ENCODE measurements at places on chromosomes 3 and 15.

DNA sequence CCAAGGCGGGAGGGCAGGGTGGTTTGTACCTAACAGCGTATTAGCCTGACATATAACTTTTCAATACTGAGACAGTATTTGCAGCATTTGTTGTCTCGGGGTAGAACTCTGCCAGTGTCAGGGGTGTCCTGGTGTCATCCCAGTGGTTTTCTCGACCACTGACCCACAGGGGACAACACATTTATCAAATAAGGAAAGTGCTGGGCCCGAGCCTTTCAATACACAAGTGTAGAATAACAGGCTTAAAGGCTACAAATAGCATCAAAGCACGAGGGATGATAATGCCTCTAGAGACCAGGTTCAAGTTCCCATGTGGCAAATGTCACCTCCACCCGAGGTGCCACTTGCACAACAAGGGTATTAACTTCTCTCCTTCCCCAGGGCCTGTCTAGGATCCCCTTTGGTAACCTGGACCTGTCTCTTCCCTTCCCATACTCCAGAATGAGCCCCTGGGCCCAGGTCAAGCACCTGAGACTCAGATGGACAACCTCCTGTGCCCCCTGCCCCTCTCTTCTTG lies 9.5 kb upstream of the SLC6A6 start:
- no peak for DNase-seq

DNA sequence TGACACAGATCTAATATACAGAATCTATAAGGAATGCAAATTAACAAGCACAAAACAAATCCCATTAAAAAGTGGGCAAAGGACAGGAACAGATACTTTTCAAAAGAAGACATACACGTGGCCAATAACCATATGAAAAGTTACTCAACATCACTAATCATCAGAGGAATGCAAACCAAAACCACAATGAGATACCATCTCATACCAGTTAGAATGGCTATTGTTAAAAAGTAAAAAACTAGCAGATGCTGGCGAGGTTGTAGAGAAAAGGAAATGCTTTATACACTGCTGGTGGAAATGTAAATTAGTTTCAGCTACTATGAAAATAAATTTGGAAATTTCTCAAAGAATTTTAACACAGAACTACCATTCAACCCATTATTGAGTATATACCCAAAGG lies 50.7 kb downstream of the ADAMTS17 start:
- DNase-seq, result no peak

- DNase-seq, result no peak
Measured at GRCh38 chr3:154137036-154137435, 15.8 kb downstream of the ARHGEF26 start.

- DNase-seq, result no peak
Measured at GRCh38 chr3:37286569-37286968, 112.2 kb upstream of the LRRFIP2 start.

DNA sequence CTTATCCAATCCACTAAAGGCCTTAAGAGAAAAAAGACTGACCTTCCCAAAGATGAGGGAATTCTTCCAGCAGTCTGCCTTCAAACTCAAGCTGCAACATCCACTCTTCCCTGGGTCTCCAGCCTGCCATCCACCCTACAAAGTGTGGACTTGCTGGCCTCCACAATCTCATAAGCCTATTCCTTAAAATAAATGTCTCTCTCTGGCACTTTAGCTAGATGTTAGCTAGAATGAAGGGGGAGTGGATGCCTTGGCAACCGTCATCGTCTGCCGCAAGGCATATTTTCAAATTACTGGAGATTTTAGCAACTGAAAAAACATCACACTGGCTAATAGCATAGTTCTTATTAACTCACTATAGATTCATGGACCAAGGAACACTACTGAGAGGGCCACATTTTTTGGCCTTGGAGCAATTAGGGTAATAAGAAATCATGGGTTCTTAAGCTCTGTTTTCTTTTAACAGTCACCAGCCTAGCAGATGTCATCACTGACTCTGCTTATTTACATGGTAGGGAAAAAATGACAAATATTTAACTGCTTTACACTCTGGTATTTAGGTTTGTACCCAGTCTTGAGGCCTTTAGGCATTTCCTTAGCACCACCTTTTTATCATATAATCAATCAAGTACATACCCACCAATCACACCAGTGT lies 245.3 kb downstream of the MYRIP start:
- DNase-seq, result no peak

GRCh38 chr3:100761951-100762350 lies 52.7 kb downstream of the TFG start:
- DNase-seq, result no peak

DNA sequence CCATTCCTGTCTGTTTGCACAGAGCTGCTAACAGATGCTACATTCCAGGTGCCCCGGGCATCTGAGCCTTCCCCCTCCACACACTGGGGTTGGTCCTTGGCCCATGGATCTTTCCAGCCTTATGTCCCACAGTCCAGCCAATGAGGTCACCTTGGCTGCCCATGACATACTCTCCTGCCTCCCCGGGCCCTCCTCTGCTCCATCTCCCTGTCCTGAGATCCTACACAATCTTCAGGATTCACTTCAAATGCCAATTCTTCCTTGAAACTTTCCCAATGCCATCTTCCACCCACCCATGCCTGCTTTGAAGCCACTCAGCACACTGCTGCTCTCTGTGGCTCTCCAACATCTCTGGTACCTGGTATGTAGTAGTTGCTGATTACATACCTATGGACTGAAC lies 4.3 kb downstream of the CHRNA3 start:
- no peak for DNase-seq

- DNase-seq, result no peak
Measured at GRCh38 chr3:189430166-189430565, 201.0 kb upstream of the TP63 start.

- DNase-seq, result no peak
Measured at GRCh38 chr3:146747928-146748327, 142.8 kb upstream of the PLSCR5 start.

GRCh38 chr3:34852844-34853439 lies 786.4 kb upstream of the ARPP21 start:
- DNase-seq, result no peak

DNA sequence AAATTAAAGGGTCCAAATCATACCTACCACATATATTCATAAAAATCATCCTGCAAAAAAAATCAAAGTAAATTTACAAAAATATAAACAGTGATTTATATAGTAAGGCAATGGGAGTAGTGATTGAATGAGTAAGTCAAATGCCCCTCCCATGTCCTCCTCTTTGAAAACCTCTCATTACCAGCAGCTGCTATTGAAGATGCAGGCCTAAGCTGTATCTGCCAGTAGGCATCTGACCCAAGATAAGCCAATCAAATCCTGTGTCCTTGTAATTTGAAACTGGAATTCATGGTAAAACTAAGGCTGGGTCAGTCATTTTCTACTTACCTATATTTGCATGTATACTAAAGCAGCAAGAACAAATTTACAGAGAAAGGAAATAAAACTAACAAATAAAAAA lies 60.4 kb upstream of the POU1F1 start:
- no peak for DNase-seq

DNA sequence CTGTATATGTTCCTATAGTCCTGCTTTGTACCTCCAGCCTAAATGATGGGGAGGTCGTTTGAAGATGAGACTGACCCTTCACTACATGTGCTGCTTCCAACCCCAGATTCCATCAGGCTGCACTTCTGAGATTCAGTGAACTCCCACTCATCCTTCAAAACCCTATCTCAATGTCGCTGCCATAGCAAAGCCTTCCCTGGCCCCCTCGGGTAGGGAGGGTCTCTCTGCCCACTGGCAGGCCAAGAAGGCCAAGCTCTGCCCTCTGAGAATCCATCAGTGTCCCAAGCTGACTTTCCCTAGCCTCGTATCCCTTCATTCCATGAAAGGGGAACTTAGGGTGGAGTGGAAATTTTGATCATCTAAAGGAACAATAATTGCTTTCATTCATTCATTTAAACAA lies 35.4 kb downstream of the TPRA1 start:
- DNase-seq, result no peak

DNA sequence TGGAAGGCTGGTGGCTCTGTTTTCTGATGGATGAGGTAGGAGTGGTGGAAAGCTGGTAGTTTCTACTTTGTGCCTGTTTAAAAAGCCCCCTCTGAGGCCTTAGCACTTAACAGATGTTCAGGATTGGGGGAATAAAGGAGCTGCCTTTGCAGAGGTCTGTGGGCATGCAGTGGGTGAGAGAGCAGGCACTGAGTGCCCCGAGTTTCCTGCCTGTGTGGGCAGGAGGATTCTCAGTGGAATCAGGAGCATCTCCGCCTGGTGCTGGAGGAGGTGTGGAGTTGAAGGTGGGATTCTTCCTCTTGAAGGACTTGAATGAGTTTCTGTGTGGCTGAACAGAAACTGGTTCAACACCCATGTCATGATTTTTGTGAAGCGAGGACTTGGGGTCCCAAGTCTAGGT lies 74.3 kb downstream of the IGF1R start:
- DNase-seq, result no peak

DNA sequence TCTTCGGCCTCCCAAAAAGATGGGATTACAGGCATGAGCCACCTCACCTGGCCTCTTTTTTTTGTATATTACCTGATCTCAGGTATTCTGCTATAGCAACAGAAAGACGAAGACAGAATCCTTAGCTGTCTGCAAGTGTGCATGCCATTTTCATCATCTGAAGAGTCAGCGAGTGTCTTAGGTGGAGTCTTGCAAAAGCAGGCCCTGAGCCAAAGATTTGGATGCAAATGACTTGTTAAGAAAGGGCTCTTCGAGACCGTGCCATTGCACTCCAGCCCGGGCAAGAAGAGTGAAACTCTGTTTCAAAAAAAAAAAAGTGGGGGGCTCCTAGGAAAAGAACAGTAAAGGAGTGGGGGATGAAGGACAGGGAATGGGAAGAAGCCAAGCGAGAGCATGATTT lies 10.2 kb upstream of the TRIM69 start:
- no peak for DNase-seq

DNA sequence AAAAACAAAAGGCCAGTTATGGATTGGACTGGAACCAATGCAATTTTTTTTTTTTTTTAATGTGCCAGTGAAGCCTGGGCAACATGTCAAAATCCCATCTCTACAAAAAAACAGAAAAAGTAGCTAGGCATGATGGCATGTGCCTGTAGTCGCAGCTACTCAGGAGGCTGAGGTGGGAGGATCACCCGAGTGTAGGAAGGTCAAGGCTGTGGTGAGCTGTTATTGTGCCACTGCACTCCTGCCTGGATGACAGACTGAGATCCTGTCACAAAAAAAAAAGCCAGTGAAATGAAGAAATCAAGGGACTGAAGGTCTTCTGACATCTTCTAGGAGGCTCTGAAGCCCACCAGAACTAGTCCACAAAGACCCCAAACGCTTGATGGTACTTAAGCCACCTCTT lies 101.2 kb downstream of the IQSEC1 start:
- DNase-seq, result no peak

- DNase-seq, result no peak
Measured at GRCh38 chr15:95152741-95153140, 921.4 kb downstream of the MCTP2 start.

DNA sequence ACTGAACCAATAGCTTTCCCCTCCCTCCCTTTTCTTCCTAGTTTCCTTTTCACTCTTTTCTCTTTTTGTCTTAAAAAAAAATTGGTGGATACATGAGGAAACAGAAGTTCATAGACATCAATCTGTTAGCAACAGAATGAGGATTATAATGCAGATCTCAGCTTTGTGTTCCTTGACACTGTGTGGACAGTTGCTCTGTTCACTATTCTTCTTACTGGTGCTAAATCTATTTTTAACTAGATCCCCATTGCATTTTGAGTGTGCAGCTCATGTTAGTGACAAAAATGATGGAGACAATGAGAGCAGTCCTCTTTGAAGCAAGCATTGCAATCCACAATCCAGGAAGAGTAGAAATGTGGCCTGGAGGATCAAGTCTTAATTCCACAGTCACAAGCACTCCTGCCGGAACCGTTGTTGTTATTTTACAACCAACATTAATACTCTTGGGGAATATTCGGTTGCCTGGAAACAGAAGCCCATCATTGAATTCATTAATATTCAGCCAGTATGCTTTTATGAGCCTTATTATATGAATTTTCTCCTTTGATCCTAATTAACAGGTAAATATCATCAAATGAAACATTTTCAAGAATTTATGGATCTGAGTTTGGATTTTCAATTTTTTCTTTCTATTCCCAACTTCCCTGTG lies 1016.8 kb downstream of the NTRK3 start:
- DNase-seq, result no peak

- DNase-seq, result no peak
Measured at GRCh38 chr3:116140100-116140689, 305.1 kb downstream of the LSAMP start.

DNA sequence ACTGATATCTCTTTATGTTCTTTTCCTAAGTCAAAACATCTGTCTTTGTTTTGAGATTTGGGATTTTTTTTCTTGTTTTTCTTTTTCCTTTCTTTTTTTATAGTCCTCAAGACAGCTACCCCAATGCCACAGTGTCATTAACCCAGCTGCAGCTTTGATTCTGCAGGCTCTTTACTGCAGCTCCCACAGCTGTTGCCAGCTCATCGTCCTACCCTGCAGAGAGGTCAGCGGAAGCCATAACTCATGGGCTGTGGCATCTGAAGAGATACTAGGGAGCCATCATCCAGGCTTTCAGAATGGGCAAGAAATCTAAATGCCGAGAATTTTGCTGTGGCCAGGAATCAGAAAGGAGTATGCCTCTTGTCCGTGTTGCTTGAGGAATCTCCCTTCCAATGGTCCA lies 44.3 kb upstream of the SLC24A5 start:
- no peak for DNase-seq

DNA sequence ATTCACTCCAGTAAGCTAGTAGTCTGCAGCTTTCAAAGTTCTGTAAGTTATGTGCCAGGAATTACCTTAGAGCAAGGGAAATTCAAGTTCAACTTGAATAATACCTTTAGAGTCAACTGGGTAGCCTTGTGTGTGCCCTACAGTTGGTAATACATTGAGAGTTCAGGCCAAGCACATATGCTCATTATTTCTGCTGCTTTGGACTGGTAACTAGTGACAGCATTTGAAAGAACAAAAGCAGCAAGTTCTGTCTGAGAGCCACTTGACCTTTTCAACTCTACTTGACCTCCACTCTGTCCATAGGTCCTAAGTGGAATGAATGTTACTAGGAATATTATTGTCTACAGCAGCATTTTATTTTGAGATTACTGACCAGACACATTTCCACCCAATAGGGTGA lies 723.5 kb downstream of the NLGN1 start:
- DNase-seq, result no peak

GRCh38 chr3:186461141-186461540 lies 83.0 kb downstream of the CRYGS start:
- DNase-seq, result no peak

DNA sequence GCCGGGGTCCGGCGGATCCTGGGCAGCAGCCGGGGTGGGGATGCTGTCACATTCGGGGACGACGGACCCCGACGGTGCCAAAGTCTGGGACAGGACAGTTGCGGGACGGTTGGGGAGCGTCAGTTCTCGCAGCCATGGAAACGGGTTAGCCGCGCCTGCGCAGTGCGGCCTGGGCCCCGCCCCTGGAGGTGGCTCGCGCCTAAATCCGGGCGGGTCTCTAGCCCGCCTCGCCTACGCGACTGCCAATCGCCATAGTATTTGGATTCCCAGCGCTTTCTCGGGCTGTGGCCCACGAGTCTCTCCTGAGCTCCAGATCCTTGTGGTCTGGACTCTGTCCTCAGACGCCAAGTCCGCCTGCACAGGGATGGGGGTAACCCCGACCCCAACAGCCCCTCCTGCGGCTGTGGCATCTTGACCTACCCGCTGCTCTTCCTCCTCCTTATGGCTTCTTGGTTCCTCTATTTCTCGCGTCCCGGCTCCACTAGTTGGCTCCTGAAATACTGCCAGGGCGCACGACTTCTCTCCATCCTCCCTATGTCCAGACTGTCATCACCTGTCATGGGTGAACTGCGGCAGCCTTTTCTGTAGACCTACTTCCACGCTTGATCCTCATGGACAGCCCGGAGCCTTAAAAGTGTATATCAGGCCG lies at the start of gene ZMYND10:
ZMYND10 (minus strand) TSS at position 147 of the 649 bp plus-strand sequence. CDS start 153 bp downstream, outside the sequence.
- DNase-seq, result peak; percentile 69
